ENCODE measurements at places on chromosomes 7 and 10. TPM values are rescaled to one million over a fixed set of nuclear protein-coding genes. Genes with fewer than 3 reads are reported as not detected.
A peak's percentile ranks its signal among the peaks of the same experiment; 100 is the strongest.

KCNH2 gene
- 132 TPM for polyA plus RNA-seq

ACSM6 gene
- polyA plus RNA-seq = not detected

ETV1 gene
- polyA plus RNA-seq = 12.9 TPM

ORAI2 gene
- 2.9 TPM for polyA plus RNA-seq

CYTH3 gene
- polyA plus RNA-seq = 23.5 TPM

CALCR gene
- 0.02 TPM for polyA plus RNA-seq

PDSS1 gene
- polyA plus RNA-seq = 6.4 TPM

CDK14 gene
- 10.7 TPM for polyA plus RNA-seq

FOXI2 gene
- not detected for polyA plus RNA-seq

ZPBP gene
- not detected for polyA plus RNA-seq

GRCh38 chr10:4024516-4025245 is 239.7 kb upstream of the KLF6 start:
- no peak for DNase-seq

DNA sequence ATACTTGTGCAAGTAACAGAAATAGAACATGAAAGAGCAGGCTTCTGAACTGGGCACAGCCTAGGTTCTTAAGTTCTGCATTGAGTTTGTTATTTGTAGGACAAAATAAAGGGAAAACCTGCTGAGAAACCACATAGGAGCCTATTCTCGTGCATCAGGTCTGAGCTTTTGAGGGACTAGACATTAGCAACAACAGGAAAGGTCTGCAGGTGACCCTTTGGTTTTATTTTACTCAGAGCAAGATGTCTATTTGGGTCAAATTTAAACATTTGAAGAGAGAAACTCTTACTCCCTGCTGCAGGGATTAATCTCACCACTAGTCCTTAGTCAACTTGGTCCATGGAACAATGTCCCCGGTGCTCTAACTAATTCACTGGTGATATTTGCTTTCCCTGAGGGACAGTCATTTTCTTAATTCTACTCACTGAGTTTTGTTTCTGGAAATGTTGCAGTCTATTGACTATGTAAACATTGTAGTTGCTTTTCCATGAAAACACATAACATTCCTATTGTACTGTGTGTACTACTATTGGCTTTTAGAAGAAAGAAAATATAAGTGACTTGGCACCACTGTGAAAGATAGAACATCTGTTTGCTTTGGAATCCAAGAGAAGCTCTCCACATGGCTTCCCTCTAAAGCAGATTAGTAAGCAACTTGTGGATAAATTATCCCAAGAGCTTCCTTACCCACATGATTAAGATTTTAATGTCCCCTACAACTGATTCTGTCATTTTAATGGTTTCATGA is 108.2 kb downstream of the CHRM2 start:
- DNase-seq = no peak

GRCh38 chr7:14822481-14822854 is 80.1 kb downstream of the DGKB start:
- no peak for DNase-seq

DNA sequence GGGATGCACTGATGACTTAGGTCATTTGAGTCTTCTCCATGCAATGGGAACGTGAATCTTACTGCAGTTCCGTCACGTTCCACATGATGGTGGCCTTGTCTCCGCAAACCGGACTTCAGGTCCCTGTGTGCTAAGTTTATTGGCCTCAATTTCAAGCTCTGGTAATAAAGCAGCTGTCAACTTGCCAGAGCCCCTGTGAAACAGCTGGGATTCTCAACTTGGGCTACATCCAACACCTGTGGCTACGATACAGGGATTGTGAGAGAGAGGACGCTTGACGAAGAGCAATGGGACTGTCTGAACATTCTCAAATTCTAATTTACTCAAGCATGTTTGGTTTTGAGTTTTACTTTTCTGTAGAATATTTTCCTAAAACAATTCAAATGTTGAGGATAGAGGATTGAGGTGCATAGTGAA is 174.2 kb downstream of the PTN start:
- DNase-seq = peak; percentile 35

DNA sequence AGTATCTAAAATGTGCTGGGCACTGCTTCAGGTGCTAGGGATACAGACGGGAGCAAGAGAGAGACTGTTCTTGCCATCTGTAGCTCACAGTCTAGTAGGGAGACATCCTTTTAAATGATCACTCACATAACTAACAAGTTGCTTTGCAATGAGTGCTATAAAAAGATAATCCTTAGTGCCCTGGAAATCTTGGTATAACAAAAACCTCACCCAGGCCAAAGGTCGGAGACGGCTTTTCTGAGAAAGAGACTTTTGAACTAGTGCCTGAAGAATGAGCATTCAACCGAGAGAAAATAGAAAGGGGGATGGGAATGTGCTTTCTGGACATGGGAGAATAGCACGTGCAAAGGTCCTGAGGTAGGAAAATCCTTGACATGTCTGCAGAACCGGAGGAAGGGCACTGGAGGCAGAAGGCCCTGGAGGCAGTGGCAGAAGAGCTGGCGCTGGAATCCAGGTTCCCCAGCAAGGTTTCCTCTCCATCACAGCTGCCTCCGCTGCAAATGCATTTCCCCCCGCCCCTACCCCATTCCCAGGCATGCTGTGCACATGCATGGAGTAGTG is 89.4 kb downstream of the COL13A1 start:
- no peak for DNase-seq

GRCh38 chr10:93054486-93054885 is 6.1 kb upstream of the CYP26C1 start:
- DNase-seq = no peak
